ENCODE measurements at places on chromosomes 4 and X.
A peak's percentile ranks its signal among the peaks of the same experiment; 100 is the strongest.

DNA sequence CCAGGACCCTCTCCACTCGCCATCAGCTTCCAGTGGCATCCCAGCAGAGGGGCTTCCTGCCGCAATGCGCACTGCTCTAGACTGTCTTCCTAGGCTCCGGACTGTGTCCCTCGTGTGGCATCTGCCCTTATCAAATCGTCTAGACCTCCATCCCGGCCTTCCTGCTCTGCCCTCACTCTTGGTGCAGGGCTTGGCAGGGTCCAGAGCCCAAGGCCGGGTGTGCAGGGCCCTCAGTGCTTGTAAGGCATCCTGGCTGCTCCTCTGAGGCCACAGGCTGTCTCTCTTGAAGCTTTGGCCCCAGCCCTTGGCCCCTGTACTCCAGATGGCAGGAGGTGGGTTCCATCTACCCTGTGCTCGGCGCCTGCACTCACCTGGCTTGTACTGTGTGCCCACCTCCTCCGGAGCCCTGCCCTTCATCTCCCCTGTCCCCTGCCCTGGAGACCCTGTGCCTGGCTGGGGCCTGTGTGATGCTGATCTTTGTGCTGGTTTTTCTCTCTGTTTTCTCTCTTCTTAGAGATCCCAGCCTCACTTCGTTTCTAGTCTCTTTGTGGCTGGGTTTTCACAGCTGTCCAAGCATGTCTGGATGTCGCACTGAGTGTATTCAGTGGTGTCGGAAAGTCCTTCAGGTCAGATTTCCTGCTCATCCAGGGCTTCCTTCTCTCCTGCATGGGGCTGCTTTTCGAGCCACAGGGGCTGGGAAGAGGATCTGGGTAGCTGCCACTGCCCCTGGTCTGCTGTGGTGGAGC, 3.7 kb upstream of the TREX2 start:
- DNase-seq = no peak

GRCh38 chr4:112966701-112967488, 82.6 kb upstream of the ANK2 start:
- DNase-seq = no peak

- no peak for DNase-seq
Observed at GRCh38 chr4:26131711-26132110, 189.1 kb upstream of the RBPJ start.

DNA sequence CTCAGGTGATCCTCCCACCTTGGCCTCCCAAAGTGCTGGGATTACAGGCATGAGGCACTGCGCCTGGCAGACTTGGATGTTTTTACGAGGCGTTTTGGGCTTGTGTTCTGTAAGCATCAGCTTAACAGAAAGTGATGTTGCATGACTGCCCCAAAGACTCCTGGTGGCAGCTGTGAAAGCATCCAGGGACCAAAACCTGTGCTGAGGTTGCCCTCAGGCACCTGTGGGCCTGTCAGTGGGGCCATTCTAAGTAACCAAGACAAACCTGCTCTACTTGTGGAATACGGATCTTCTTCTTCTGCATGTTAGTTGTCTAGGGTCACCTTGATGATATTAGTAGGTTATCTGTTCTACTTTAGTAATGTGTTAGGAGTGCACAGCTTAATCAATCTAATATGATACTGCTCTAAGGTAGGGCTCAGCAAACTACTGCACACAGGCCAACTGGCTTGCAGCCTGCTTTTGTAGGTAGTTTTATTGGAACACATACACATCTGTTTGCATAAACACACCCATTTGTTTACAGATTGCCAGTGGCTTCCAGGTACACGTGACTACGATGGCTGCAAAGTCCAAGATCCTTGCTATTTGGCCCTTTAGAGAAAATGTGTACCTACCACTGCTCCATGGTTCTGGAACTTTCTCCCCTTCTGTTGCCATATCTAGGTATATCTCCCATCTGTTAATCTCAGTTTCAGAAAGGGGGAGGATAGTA, 136.7 kb downstream of the GPR143 start:
- no peak for DNase-seq

GRCh38 chr4:37561803-37562207, 124.4 kb downstream of the RELL1 start:
- no peak for DNase-seq

- DNase-seq = no peak
Observed at GRCh38 chrX:11619441-11619840, 46.3 kb downstream of the ARHGAP6 start.

- DNase-seq = no peak
Observed at GRCh38 chr4:105896461-105896942, 1.2 kb downstream of the NPNT start.

DNA sequence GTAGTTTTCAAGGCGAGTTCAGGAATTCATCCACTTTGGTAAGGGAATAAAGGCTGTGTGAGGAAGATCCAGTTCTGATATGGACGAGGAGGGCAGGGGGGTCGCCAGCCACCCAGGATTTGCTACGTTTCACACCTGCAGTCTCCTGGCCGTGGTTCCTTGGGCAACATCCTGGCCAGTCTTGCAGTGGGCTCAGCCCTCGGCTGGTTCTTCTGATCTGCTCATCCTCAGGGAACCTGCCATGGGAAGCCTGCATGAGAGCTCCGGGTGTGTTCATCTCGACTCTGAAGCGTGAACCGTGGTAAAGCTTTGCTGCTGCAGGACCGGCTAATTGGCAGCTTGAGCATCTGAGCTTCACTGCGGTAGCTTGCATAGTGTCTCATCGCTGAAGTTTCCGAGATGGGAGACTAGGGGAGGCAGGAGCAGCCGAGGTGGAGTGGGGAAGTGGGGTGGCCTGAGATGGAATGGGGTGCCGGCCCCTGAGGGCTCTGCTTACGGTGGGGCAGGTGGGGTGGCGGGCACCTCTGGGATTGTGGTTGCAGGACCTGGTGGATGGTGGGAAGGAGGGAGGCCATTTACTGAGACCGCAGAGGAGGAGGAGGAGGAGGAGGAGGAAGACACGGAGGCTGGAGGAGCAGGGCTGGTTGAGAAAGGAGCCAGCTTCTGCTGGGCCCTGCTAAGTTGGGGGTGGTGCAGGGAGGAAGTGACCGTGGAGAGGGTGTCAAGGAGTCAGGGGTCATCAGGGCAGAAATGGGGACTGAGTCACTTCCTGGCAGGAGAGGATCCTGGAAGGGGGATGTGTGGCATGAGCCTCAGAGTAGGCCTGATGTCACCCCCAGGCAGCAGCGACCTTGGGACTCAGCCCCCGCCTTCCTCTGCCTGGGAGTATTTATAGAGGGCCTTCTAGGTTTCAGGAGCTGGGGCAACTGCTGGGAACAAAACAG, 213.1 kb upstream of the PSAPL1 start:
- no peak for DNase-seq

DNA sequence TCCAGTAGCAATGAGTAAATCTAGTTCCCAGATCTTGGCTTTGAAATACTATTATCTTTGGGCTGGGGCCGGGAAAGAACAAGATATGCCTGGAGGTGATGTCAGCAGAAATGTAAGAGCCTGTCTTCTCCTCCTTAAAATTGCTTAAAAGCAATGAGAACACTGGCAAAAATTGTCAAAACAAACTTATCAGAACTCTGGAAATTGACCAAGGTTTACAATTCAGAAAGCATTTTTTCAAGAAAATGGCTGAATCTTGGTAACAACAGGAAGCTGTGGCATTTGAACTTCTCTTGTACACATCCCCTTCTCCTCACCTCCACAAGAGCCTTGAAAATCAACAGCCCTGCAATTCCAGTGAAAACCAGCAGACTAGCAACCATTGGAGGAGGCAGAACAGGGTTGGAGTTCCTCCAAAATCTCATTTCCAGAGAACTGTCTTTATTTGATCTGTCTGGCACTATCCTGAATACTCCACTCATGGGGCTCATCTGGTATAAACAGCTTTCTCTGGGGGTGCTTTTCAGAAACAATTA, 13.5 kb downstream of the TIMP1 start:
- DNase-seq = peak; percentile 25

DNA sequence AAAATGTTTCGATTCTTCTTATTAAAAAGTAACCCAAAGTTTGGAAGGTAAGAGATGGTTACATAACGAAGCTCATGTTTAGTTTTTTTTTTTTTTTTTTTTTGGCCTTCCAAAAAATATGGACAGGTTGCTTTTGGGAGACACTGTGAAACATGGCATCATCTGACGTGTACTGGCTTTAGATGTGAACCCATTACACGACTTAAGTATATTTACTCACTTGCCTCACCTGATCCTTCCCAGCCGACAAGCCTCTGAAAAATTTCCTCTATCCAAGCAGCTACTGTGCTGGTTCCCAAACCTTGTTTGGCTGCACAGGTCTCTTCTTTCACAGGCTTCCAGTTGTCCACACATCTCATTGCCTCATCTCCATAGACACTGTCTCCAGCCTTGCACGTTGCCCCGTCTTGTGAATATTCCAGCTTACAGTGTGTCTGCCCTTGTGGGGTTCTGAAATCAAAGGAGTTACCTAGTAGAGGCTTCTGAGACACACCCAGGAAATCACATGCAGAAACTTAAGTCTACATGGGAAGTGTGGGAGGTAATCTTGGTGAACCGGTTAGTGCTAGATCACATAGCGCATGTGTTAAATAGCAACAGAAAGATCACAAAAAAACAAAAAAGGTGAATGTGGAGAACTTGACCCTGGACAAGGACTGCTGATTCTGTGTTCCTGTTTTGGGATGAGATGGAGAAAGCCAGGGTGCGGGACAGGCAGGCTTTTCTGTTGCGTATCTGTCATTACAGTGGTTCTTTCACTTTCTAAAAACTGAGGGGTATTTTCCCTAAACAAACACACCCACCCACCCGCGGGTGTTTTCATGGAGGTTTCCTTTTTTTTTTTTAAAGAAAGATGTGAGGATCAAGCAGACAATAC, 328.6 kb downstream of the ARHGAP10 start:
- DNase-seq = no peak

GRCh38 chr4:10381146-10381545, 76.1 kb downstream of the ZNF518B start:
- no peak for DNase-seq

DNA sequence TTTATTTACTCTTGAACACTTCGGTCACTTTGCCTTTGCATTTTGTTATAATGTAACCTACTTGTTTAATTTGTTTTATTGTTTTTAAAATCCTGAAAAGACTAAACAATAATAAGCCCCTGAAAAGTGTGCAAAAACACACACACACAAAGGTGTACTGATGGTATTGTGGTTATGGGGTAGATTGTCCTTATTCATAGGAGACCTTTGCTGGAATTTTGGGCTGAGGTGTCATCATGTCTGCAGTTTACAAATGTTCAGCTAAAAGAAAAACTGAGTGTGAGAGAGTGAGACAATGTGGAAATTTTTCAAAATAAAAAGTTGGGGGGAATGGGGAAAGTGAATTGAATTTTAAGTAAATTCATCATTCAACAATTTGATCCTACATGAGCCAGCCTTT, 174.9 kb downstream of the QDPR start:
- no peak for DNase-seq

GRCh38 chr4:54189140-54189539, 40.0 kb upstream of the PDGFRA start:
- peak; percentile 17 for DNase-seq

DNA sequence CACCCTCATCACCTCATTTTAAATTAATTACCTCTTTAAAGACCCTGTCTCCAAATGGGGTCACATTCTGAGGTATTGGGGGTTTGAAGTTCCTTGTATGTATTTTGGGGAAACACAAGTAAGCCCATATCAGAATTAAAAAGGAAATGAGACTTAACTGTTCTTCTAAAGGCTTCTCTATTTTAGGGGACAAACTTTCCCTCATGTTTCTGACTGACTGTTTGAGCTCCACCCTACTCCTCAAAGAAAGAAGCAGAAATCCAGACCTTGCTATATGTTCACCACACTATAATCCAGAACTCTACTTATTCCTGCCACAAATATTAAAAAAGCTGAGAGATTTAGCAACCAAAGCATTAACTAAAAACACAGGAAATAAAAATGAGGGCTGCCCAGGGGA, 258.8 kb downstream of the ARHGAP24 start:
- DNase-seq = no peak

DNA sequence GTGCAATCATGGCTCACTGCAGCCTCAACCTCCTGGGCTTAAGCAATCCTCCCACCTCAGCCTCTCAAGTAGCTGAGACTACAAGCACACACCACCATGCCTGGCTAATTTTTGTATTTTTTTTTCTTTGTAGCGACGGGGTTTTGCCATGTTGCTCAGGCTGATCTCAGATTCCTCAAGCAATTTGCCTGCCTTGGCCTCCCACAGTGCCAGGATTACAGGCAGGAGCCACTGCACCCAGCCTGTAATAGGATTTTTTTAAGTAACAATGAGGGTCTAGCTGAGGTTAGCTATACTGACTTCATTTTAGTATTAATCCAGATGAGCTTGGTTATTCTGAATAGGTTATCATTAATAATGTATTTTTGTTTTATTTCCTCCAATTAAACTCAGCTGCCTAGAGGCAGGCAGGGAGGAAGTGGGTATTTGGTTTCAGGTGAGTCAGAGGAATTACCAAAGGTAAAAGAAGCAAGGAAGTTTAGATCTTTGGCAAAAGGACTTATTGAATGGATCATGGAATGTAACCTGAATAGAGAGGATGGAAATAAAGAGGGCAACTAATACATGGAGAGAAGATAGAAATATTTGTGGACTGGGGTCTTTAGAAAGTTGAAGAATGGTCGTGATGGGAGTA, 1023.3 kb upstream of the TENM3 start:
- no peak for DNase-seq

GRCh38 chrX:42748067-42748850, 29.7 kb downstream of the PPP1R2C start:
- no peak for DNase-seq

DNA sequence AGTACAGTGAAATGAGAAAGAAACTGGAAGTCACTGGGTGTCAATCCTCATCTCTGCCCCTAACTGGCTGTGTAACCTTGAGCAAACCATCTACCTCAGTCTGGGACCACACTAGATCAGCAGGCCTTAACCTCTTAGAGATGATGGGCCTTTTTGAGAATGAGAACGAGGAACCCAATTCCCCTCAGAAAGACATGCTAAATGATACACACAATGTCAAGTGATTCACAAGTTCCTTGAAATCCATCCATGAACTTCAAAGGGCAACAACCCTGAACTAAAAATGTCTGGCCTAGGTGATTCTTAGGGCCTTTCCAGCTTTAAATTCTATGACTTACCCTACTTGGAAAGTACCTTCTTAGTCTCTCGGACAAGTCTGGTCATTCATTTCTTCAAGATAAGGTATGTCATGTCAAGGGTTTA, 47.4 kb downstream of the ACSL4 start:
- DNase-seq = no peak

DNA sequence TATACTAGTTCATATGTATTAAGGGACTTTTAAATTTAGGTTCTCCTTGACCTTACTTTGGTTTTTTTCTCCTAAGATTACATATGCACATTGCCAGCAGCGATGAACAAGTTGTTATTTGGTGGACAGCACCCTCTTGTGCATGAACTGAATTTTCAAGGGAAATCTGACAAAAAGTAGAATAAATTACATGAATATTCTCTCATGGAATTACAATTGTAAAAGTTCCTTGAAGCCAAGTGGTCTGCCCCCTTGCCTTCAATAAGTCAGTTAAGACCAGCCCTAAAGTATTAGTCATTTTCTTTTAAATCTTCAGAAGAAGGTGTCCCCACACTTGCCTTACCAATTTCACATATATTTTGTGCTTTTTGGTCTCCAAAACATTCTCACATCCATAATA, 30.7 kb upstream of the SMARCA5 start:
- peak; percentile 20 for DNase-seq

Measured in AG09309 (cell line).